Activated effector memory CD4-positive, alpha-beta T cell treated with Interleukin-2 at 50 U/mL for 16 hours (primary cell): ENCODE measurements at places on chromosomes 1 and 21.

DNA sequence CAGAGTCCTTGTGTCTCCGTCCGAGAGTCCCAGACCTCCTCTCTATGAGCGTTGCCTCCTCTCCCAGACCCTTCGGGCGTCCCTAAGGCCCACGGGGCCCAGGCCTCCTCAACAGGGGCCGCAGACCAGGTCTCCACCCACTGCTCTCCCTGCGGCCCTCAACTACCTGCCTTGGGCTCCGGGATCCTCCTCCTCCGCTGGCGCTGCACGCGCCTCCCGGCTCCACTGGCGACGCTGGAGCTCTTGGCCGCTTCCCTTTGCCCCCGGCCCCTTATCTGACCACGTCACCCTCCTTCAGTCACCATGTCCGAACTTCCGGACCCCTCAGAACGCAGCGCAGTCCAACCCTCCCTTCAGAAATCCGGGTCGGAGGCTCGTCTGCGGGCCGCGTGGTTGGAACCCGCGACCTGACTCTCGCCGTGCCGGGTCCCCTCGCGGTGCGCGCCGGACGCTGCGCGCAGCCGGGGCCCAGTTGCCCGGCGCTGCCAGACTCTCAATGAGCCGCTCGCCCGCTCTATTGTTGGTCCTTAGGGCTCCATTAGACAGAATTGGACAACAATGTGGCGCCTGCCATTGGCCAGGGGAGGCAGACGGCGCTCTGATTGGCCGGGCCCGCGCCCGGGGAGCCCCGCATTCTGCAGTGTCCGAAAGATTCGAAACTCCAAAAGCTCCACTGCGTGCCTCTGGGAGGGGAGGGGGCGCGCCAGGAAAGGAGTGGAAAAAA is at the start of gene DMRTA2:
DMRTA2 (minus strand) TSS at position 498 of the 724 bp plus-strand sequence. CDS start 1,907 bp downstream, outside the sequence.
- DNase-seq: no peak

- DNase-seq: no peak
Measured at GRCh38 chr1:116496380-116496779, 74.4 kb downstream of the CD58 start.

- DNase-seq: no peak
Measured at GRCh38 chr1:154431586-154432373, 26.6 kb downstream of the IL6R start.

- DNase-seq: no peak
Measured at GRCh38 chr1:207088161-207088560, 499 bp upstream of the C4BPB start.
